ENCODE measurements at places on chromosomes 4 and X.
A peak's percentile ranks its signal among the peaks of the same experiment; 100 is the strongest.

DNA sequence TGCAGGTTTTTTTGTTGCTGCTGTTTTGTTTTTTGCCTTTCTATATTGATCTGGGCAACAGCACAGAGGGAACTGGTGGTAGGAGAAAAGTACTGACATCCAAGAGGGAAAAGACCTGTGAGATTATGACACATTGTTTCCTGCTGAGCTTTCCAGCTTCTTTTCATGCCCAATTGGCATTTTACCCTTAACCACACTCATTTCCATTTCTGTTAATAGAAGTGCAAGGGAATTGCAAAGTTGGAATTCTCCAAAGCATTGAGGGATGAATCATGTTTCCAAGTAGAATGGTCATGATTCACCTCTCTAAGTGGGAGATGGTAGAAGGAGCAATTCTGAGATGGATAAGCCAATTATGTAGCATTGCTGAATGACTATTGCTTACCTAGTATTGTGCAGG is 161.5 kb downstream of the PPARGC1A start:
- no peak for DNase-seq

GRCh38 chrX:44844204-44844603 is 383 bp downstream of the DUSP21 start:
- DNase-seq: no peak

GRCh38 chrX:108396188-108396891 is 41.9 kb downstream of the COL4A6 start:
- DNase-seq: no peak

DNA sequence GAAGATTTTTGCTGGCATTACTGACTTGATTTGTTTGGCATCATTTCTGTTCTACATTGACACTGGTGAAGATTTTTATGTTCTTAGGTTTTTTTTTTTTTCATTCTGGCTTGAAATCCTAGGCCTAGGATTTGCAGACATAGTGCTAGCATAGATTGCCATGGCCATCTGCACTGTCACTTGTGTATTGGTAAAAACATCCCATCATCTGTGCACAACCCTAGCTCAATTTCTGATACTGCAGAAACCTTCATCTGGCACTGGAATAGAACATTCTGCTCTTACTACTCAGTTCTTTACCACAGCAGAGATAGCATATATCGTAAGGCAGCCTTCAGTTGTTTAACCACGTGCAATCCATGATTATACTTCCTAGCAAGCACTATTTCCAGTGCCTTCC is 111.5 kb upstream of the IL15 start:
- DNase-seq: no peak

GRCh38 chr4:183443655-183444213 is 702 bp upstream of the CDKN2AIP start:
- peak; percentile 84 for DNase-seq

GRCh38 chr4:36420111-36420679 is 138.8 kb downstream of the DTHD1 start:
- DNase-seq: no peak

DNA sequence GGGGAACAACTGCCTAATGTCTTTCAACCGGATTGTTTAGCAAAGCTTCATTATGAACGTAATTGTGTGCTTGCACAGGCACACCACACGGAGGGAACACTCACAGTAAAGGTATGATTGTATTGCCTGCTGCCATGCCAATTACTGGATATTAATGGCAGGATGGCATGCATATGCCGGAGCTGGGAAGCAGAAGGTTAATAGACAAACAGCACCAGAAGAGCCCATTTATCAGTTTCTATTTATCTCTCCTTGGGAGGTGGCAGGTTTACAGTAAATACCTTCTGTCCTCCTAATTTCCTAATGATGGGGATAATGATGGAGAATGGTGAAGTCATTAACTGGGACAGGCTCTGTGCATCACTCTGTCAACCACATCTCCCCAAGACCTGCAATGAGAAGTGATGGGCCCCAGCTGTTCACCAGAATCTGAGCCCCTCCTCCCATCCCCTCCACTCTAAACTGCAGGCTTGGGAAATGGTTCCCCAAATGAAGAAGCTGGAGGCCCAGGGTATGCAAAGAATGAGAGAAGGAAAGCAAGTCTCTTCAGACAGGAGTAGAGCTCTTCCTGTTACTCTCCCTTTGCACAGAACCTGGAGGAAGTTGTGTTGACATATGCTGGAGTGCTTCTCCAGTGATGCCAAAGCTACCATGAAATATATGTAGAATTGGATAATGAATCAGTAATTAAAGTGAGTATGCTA is 160.8 kb downstream of the NAA11 start:
- no peak for DNase-seq

DNA sequence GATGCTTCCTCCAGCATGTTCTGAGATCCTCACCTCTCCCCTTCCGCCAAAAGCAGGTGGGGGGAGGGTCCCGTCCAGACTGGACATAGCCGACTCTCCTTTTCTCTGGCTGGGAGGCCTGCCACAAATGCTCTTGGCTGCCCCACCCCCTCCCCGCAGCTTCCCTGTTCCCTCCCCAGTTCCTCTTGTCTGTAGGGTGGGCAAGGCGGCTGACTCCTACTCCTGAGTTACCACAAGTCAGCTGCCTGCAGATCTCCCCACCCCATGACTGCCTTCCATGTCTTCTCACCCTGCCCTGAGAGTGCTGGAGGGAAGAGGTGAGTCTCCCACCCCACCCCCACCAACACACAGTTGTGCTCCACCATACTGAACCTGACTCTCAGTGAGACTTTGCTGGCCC is 2.9 kb downstream of the ATP6AP1 start:
- DNase-seq: no peak
